ENCODE measurements at places on chromosomes 16 and 17.

DNA sequence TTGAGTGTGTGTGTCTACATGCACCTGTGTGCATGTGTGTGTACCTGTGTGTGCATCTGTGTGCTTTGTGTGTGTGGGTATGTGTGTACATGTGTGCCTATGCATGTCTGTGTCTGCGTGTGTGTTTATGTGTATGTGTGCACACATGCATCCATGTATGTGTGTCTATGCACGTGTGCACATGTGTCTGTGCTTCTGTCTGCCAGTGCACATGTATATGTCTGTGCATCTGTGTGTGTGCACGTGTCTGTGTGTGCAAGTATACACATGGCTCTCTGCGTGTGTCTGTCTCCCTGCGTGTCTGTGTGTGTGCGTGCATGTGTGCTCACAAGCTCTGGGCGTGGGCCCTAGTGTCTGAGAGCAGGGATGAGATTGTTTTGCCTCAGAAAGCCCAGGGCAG, 85.3 kb upstream of the SEC14L1 start:
- no peak for DNase-seq

- DNase-seq = peak; percentile 84
Measured at GRCh38 chr16:70523743-70524398, at the start of gene SF3B3. SF3B3 (plus strand) TSS chr16:70523816; CDS start chr16:70526657, 2,841 bp downstream.

- no peak for DNase-seq
Measured at GRCh38 chr16:56370875-56371659, 54.3 kb downstream of the AMFR start.

DNA sequence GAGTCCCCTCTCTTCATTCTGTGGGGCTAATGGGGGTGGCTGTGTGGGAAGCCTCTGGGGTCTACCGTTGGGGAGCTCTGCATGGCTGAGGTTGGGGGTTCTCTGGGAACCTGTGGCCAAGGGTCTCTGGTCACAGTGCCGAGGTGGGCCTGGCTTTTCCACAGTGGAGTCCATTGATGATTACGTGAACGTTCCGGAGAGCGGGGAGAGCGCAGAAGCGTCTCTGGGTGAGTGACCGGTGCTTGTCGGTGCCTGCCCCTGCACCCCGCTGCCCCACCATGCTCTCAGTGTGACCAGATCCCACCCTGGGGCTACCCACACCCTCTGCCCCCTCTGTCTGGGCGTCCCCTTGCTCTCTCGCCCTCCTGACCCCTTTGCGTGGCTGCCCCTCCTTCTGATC, 4.5 kb downstream of the LAT start:
- DNase-seq = no peak

DNA sequence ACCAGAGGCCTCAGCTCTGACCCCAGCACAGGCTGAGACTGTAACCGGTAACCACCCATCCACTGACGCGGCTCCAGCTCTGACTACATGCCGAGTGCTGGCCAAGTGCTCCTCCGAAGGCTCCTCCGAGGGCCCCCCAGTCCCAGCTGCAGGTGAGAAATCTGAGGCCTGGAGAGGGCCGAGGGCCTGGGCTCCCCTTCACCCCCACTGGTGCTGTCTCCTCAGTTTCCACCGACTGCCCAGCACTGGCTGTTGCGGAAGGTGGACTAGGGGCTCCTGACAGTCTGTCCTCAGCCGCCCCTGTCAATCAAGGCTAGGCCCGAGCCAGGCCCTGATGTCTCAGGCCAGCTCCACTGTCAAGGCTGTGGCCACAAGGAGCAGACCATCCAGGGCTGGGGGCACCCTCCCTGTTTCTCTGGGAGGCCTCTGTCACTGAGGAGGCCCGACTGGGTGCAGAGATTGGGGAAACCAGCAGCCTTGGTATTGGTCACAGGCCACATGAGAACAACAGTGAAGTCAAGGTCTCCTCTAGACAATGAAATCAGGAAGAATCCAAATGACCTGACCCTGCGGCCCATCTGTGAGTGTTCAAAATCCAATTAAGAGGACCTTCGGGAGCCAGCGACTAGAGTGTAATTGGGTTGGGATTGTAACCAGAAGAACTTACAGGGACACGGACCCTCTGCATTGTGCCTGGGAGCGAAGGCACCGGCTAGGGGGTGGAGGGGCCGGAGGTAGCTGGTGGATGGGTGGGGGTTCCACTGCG, 5.1 kb downstream of the TMEM235 start:
- DNase-seq = no peak

- no peak for DNase-seq
Measured at GRCh38 chr17:60393840-60394723, 2.1 kb upstream of the USP32 start.

GRCh38 chr17:2697611-2698162, 13.9 kb downstream of the CLUH start:
- DNase-seq = no peak

- DNase-seq = no peak
Measured at GRCh38 chr16:16025214-16025968, 76.0 kb downstream of the ABCC1 start.

DNA sequence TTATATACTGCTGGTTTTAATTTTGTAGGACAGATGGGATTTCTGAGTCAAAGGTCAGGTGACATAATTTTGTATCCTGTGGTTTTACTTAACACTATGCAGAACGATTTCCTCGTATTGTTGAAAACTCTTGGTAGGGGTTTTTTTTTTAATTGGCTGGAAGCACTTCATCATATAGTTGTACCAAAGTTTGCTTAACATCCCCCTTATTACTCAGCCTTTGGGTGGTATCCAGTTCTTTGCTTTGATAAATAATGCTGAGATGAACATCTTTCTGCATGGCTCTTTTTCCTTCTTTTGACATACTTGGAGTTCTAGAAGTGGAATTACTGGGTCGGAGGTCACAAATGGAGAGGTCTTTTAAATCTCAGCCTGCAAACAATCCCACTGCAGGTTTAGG, 419.1 kb downstream of the MAF start:
- DNase-seq = no peak

GRCh38 chr17:81537856-81538555, 9.8 kb downstream of the FSCN2 start:
- DNase-seq = no peak

- DNase-seq = no peak
Measured at GRCh38 chr17:79650283-79650682, 39.4 kb upstream of the RBFOX3 start.

- DNase-seq = no peak
Measured at GRCh38 chr17:30219315-30219714, 16.2 kb downstream of the SLC6A4 start.

DNA sequence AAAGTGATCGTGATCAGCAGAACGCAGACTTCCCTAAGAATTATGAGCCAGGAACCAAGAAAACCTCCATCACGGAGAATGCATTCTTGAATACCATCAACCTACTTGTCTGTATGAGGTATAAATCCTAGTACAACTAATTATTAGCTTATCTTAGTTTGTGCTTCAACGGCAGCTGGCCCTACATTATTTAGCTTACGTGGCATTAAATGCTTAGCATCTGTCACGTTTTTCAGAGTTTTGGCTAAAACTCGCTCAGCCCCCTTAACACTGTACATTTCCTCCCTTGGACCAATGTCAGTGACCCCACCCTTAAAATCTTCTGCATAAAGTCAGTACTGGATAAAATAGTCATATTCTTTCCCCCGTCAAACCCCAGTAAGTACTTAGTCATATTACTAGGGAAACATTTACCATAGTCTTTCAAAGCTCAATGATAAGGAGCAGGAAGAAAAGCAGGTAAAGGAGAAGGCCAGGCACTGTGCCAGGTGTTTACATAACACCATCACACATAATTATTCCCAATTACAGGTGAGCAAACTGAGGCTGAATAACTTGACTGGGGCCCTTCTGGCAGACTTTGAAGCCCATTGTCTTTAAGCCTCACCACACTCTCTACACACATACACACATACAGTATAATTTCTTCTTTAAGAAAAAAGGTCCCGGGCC, 16.6 kb upstream of the TXNDC11 start:
- DNase-seq = no peak

DNA sequence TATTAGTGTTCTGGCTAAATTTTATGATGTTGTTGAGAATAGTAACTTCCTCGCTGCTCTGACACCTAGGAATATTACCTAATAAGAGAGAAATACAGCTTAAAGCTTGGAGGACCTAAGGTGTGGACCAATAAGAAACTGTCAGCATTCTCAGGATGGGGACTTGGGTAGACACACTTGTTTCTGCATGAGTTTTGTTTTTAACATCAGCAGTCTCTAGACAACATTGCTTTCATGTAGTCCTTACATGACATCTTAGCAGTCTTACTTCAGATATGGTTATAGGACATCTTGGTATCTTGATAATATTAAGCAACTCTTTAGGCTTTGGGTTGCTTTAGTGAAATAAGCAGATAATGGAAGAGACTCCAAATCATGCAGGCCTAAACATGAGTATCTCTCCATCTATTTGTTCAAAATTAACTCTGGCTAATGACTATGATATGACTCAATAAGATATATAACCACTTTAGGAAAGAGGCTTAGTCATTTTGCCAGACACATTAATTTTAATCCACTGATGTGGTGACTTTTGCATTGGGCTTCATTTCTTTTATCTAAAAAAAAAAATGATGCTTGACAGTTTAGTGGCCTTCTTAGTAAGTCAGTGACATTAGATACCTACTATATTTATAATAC, 84.5 kb downstream of the WNT3 start:
- no peak for DNase-seq

GRCh38 chr16:19864566-19864965, 20.1 kb downstream of the GPRC5B start:
- DNase-seq = no peak

DNA sequence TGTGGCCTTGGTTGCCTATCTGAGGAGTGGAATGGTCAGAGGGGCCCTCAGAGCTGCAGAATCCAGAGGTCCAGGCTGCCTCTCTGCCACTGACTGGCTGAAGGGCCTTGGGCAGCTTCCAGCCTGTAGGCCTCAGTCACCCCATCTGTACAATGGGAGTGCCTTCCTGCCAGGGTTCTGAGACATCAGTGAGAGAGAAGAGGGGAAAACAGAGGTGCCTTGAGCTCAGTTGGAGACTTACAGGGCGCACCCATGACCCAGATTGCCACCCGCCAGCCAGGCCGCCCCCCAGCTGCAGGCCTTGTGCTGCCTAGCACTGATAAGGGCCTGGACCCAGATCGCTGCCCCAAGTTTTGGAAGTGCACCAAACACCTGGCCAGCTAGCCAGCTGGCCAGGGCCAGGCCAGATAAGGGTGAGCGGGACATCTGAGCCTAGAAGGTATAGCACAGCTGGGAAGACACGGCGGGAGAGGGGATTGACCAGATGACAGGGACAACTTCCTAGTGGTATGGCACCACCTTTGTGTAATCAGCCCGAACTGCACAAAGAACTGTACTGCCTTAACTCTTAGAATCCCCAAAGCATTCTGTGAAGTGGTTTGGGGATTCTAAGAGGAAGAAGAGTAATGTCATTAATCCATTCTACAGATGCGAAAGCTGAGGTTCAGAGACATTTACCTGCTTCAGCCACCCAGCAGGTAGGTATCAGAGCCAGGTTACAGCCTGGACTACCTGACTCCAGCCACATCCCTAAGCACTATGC, 1.4 kb downstream of the SLC4A1 start:
- no peak for DNase-seq

DNA sequence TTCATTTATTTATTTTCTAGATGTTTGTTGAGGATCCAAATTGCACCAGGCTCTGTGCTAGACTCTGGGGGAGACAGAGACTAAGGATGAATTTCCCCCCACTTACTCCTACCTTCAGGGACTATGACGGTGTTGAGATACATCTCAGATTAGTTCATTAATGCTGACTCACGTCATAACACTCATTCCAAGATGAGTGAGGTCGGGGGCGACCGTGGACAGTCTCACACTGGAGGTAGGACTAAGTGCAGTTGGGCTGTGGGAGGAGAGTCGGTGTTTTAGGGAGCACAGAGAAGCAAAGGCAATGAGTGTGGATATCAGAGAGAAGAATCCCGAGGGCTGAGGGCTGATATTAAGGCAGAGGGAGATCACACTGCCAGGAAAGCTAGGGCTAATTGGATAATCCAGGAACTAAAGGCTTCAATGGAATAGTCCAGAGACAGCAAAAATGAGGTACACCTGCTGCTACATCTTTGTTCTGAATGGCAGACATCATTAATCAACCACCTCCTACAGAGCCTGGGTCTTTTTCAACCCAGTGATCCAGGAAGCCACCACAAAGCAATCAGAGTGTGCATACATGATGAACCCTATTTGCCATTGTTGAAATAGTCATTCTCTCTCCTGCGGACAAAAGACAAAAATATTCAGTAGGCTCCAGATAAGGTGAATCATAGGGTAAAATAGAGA, 38.6 kb upstream of the CACNG4 start:
- DNase-seq = no peak

- DNase-seq = no peak
Measured at GRCh38 chr16:28478506-28479180, 6.5 kb upstream of the NPIPB7 start.

- peak; percentile 60 for DNase-seq
Measured at GRCh38 chr16:83113317-83113716, 486.5 kb downstream of the CDH13 start.

- DNase-seq = no peak
Measured at GRCh38 chr17:1865252-1866037, 35.6 kb downstream of the RPA1 start.

- DNase-seq = no peak
Measured at GRCh38 chr17:75277664-75278071, 6.6 kb upstream of the MIF4GD start.

DNA sequence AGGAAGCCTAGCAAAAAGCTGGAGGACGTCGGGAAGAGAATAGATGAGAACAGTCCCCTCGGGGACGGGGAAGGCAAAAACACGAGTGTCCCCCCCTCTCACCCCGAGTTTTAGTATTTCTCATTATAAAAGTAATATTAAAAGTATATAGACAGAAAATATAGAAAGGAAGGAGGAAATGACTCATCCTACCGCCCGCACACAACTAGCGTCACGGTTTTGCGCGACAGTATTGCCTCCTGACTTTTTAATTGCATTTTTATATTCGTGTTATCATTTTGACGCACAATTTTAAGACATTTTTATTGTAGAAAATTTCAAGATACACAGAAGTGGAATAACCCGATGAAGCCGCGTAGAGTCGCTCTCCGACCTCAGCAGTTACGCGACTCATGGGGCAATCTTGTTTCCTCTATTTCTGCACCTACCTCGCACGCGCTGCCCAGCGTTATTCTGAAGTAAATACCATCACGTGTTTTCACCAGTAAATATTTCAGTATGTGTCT, 652 bp upstream of the SLC25A19 start:
- peak; percentile 58 for DNase-seq

DNA sequence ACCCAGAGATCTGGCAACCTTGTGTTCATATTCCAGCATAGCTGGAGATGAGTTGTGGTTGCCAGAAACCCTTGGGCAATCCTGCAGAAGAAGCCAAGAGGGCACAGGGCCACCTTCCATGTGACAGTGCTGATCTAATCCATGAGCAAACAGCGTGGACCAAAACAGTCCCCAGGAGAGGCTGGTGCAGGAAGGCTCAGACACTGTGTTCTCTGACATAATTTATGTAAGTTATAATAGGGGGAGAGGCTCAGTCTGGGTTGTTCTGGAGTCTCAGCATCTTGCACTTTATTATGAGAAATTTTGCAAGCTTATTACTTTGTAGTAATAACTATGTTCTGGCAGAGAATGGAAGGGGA, 273.9 kb downstream of the HAPSTR1 start:
- DNase-seq = peak; percentile 85

DNA sequence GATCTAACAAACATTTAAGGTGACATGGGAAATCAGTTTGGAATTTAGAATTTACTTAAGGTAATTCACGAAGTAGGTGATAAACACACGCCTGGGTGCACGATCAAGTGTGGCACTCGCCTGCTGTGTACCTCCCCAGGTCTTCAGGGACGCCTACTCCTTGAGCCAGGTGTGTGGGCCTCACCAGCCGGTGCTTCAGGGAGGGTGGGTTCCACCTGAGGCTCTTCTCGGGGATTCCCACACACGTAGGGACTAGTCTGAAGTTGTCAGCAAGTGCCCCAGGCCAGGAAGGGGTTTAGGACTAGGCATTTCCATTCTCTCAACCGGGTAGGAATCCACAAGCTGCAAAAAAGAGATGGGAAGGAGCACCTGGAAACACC, 9.8 kb upstream of the NAT9 start:
- no peak for DNase-seq
